ENCODE measurements at places on chromosomes 12 and 14. TPM values are rescaled to one million over a fixed set of nuclear protein-coding genes. Genes with fewer than 3 reads are reported as not detected.

- no peak overlapping the region for H3K4me3 ChIP-seq
- no peak for DNase-seq
- no peak overlapping the region for H3K27ac ChIP-seq
- H3K27me3 ChIP-seq = no peaks in the 10 kb centered on the region
- no peaks in the 10 kb centered on the region for H3K36me3 ChIP-seq
- peaks cover 9% of the 10 kb centered on the region for H3K4me1 ChIP-seq
Measured at GRCh38 chr12:69555461-69555860, 29.8 kb upstream of the CCT2 start.

MED13L gene
- 72.6 TPM for total RNA-seq

DNA sequence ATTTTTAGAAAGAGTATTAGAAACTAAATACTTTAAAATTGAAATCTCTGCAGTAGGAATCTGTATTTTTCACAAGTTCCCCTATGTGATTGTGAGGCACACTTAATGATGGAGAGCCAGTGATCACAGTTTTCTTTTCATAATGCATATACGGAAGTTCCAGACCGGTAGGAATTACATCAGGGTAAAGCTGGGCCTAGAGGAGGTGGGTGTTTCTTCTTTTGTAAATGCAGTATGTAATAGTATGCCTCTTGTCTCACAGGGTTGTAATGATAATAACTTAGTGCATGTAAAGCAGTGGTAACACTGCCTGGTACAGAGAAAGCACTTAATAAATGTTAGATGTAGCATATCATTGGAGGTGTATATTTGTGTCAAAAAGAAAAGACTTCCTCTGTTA, 57.2 kb upstream of the LRTM2 start:
- no peak overlapping the region for H3K27ac ChIP-seq
- H3K36me3 ChIP-seq = no peaks in the 10 kb centered on the region
- H3K4me1 ChIP-seq = peaks cover 33% of the 10 kb centered on the region

CABP1 gene
- total RNA-seq = 1.0 TPM

GRCh38 chr12:71828813-71829212, 10.7 kb upstream of the TBC1D15 start:
- H3K4me1 ChIP-seq = no peaks in the 10 kb centered on the region
- H3K36me3 ChIP-seq = no peaks in the 10 kb centered on the region
- no peak overlapping the region for H3K27ac ChIP-seq
- H3K27me3 ChIP-seq = no peaks in the 10 kb centered on the region

DNA sequence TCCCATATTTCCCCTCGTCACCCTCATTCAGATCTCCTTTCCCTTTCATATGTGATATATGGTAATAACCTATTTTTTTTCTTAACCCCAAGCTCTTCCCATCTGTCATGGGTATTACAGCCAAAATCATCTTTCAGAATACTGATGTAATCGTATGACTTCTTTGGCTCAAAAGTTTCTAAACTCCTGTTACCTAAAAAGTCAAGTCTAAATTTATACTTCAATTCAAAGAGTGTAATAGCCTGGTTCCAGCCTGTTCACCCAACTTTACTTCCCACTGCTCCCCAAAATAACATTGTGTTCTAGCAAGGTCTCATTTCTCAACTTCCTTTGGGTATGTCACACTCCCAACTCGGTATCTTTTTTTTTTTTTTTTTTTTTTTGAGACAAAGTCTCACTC, 48.5 kb downstream of the TBK1 start:
- peaks cover 9% of the 10 kb centered on the region for H3K36me3 ChIP-seq
- H3K4me1 ChIP-seq = no peaks in the 10 kb centered on the region
- no peaks in the 10 kb centered on the region for H3K27me3 ChIP-seq
- no peak overlapping the region for H3K4me3 ChIP-seq
- H3K27ac ChIP-seq = no peak overlapping the region

DNA sequence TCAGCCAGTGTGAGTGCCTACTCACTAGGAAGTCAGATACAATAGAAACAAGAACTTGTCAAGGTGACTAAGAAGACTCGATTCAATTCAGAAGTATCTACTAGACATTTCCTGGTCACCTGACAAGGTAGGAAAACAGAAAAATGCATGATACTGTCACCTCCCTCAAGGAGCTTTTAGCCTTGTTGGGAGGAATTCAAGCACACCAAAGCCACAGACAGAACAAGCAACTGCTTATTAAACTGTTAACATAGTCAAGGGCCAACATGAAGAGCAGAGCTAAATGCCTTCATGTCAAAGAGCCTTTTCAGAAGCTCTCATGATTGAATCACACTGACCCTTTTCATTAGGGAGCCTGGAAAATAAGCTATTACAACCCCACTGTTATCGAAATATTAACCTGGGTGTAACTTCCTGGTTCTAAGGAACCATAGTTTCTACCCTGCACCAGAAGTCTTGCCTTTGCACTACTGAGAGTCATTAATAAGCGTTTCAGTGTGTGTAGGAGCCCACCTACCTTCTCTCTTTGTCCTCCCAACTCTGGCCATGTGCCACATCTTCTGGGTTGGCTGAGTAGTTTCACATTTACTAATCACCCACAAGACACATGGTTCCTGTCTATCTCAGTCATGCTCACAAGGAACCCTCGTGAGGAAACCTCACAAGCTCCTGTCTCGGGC, 31.0 kb upstream of the LGALS3 start:
- no peaks in the 10 kb centered on the region for H3K36me3 ChIP-seq
- no peaks in the 10 kb centered on the region for H3K27me3 ChIP-seq
- H3K4me1 ChIP-seq = peaks cover 37% of the 10 kb centered on the region
- no peak overlapping the region for H3K27ac ChIP-seq
- DNase-seq = peak; percentile 27

DNA sequence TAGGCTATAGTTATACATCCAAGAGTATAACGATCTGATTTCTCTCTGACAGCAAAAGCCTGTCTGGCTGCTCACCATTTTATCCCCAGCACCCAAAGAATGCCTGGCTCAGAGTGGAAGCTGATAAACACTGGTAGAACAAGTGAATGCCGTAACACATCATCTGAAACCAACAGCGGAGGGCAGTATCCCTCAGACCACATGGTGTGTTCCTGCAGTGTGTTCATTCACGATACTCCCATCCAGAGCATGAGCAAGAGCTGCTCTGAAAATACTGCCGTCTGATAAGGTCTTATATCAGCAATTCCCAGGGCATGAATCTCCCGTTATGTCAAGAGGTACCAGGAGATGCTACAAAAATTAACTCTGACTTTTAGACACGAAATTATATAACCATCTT, 95.9 kb downstream of the TTC7B start:
- H3K4me1 ChIP-seq = no peaks in the 10 kb centered on the region
- H3K4me3 ChIP-seq = no peak overlapping the region
- no peaks in the 10 kb centered on the region for H3K36me3 ChIP-seq
- no peaks in the 10 kb centered on the region for H3K27me3 ChIP-seq
- no peak overlapping the region for H3K27ac ChIP-seq
- DNase-seq = no peak

GRCh38 chr12:2528001-2528400, 266.8 kb upstream of the FKBP4 start:
- no peaks in the 10 kb centered on the region for H3K4me1 ChIP-seq
- no peak overlapping the region for H3K4me3 ChIP-seq
- no peaks in the 10 kb centered on the region for H3K36me3 ChIP-seq
- no peaks in the 10 kb centered on the region for H3K27me3 ChIP-seq
- no peak for DNase-seq

GPR132 gene
- total RNA-seq = not detected

DNA sequence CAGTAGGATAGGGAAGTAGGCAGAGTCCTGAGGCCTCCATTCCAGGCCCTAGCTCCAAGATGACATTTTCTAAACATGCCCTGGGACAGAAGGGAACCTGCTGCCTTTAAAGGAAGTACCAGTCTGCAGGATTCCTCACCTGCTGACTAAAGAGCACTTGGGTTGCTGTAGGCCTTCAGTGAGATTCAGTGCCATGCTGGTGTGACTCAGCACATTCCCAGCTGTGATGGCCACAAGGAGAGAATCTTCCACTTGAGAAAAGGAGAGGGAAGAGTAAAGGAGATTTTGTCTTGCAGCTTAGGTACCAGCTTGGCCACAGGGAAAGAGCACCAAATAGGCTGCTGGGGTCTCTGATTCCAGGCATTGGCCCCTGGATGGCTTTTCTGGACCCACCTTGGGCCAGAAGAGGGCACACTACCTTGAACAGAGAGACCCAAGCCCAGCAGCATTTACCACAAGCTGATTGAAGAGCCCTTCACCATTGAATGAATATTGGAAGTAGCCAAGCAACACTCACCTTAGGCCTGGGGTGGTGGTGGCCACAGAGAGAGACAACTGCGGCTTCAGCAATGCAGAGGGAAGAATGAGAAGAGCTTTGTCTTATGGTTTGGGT, 498.3 kb downstream of the KCNH5 start:
- H3K4me1 ChIP-seq = no peaks in the 10 kb centered on the region
- no peaks in the 10 kb centered on the region for H3K36me3 ChIP-seq
- H3K4me3 ChIP-seq = no peak overlapping the region
- H3K27ac ChIP-seq = no peak overlapping the region
- no peaks in the 10 kb centered on the region for H3K27me3 ChIP-seq
- DNase-seq = no peak

SCN8A gene
- total RNA-seq = 4.9 TPM

DNA sequence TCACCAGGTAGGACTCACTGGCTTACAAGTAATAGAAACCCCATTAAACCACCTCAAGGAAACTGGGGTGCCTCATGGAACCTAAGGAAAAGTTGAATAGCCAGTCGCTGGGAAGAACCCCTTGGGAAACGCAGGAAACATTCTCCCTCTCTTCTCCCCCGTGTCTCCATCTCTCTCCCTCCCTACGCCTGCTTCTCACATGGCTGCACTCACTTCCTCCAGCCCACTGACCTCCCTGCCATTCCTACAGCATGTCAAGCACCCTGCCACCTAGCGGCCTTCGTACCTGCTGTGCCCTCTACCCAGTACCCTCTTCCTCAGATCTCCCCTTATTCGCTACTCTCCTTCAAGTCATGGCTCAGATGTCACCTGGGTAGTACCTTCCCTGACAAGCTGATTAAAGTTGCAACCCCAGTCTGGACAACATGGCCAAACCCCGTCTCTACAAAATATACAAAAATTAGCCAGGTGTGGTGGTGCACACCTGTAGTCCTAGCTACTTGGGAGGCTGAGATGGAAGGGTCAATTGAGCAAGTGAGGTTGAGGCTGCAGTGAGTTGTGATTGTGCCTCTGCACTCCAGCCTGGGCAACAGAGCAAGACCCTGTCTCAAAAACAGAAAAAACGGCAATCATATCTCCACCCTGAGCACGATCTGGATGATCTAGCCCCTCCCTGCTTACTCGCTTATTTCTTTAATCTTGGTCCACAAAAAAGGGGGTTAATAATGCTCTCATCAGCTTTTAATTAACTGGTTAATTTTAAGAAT, 6.4 kb upstream of the DTX1 start:
- H3K27me3 ChIP-seq = no peaks in the 10 kb centered on the region
- no peak overlapping the region for H3K27ac ChIP-seq
- no peaks in the 10 kb centered on the region for H3K4me1 ChIP-seq
- H3K4me3 ChIP-seq = no peak overlapping the region
- peak; percentile 46 for DNase-seq

DNA sequence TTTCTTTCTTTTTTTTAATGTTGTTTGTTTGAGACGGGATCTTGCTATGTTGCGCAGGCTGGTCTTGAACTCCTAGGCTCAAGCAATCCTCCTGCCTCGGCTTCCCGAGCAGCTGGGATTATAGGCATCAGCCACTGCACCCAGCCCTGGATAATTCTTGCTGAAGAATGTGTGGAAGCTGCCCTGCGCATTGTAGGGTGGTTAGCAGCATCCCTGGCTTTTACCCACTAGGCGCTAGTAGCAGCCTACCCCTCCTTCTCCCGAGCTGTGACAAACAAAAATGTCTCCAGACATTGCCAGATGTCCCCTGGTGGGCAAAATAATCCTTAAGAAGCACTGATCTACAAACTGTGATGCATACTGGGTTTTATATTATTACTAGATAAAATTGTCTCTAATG, 6.6 kb downstream of the DCAF4 start:
- H3K27me3 ChIP-seq = no peaks in the 10 kb centered on the region
- no peak overlapping the region for H3K4me3 ChIP-seq
- peaks cover 2% of the 10 kb centered on the region for H3K4me1 ChIP-seq

NTS gene
- not detected for total RNA-seq

TOMM20L gene
- not detected for total RNA-seq

DNA sequence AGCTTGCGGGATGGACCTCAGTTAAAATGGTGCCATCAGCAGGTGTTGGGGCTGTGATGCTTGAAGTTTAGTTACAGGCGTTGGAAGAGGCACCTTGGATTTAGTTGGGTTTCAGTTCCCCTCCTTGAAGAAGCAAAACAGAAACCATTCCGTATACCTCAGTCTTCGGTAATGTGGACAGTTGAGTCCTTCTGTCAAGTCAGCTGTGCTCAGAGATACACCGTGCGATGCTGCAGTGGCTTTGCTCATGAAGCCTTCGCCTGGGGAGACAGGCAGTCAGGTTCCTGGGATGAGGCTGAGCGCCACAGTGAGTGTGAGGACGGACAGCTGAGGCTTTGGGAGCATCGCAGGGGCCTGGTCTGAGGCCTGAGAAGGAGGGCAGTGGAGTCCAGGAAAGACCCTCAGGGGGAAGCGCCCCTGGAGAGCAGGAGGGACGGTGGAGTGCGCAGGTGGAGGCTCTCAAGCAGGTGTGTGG, 7.4 kb downstream of the RAN start:
- no peaks in the 10 kb centered on the region for H3K27me3 ChIP-seq
- DNase-seq = no peak
- H3K36me3 ChIP-seq = peaks cover 9% of the 10 kb centered on the region
- no peak overlapping the region for H3K27ac ChIP-seq
- H3K4me1 ChIP-seq = peaks cover 5% of the 10 kb centered on the region
- H3K4me3 ChIP-seq = no peak overlapping the region

POTEG gene
- not detected for total RNA-seq

AQP6 gene
- total RNA-seq = not detected

- H3K36me3 ChIP-seq = no peaks in the 10 kb centered on the region
- H3K27me3 ChIP-seq = no peaks in the 10 kb centered on the region
- no peak overlapping the region for H3K4me3 ChIP-seq
- no peak overlapping the region for H3K27ac ChIP-seq
- H3K4me1 ChIP-seq = no peaks in the 10 kb centered on the region
- no peak for DNase-seq
Measured at GRCh38 chr12:67539946-67540345, 108.6 kb upstream of the DYRK2 start.

AQP5 gene
- total RNA-seq = 2.1 TPM

RTN1 gene
- total RNA-seq = 8.6 TPM

GRCh38 chr12:112962561-112962960, 15.8 kb upstream of the OAS2 start:
- H3K4me1 ChIP-seq = no peaks in the 10 kb centered on the region
- no peak overlapping the region for H3K27ac ChIP-seq
- DNase-seq = no peak

GRCh38 chr14:47626151-47627035, 49.0 kb downstream of the MDGA2 start:
- no peaks in the 10 kb centered on the region for H3K27me3 ChIP-seq
- no peaks in the 10 kb centered on the region for H3K4me1 ChIP-seq
- DNase-seq = no peak
- no peaks in the 10 kb centered on the region for H3K36me3 ChIP-seq

All from body of pancreas (tissue), 4 donors.